ENCODE measurements at places on chromosomes 11 and 22.

DNA sequence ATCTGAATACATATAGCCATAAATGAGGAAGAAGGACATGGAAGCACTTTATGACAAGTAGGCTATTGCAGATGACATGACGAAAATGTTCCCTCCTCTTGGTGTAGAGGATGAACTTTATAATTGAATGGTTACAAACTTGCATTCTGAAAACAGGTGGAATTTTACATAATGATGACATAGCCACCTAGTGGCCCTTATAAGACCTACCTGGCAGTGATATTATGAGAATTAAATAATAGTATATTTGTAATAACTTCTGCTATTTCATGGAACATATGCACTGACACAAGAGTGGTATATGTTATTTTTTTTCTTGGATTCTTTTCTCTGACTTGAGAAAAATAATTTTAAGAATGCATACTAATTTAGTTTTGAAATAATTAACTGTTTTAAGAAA lies 22.9 kb downstream of the TRIM22 start:
- no peak for DNase-seq

- no peak for DNase-seq
Measured at GRCh38 chr22:24975125-24975640, 22.7 kb downstream of the KIAA1671 start.

DNA sequence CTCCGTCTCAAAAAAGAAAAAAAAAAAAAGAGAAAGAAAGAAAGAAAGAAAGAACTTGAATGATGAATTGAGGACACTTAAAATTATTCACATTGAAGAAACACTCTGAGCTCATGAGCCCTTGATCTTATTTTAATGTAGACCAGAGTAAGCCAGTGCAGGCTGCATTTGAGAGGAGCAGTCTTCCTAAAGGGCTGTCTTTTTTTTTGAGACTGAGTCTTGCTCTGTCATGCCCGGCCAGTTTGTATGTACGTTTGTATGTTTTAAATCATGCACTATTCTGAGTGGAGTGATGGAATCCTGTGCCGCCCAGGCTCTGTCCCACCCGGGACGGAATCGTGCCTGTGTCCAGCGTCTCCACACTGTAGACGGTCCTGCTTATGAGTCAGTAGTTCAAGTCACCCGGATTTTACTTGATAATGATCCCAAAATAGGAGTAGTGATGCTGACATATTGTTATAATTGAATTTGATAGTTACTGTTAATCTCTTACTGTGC lies 9.6 kb downstream of the FGF4 start:
- no peak for DNase-seq

GRCh38 chr11:105192115-105192514 lies 52.5 kb upstream of the CARD18 start:
- DNase-seq = no peak

- peak; percentile 61 for DNase-seq
Measured at GRCh38 chr22:36234919-36235318, 4.4 kb downstream of the APOL2 start.

Data from sciatic nerve (tissue), 2 donors.